Chondrocyte (in vitro differentiated cells): ENCODE measurements at places on chromosomes 2 and 18.

GRCh38 chr2:173929441-173929840 is 35.7 kb downstream of the SP3 start:
- no peaks in the 10 kb centered on the region for H3K27me3 ChIP-seq
- no peak overlapping the region for H3K27ac ChIP-seq
- peaks cover 19% of the 10 kb centered on the region for H3K4me1 ChIP-seq
- DNase-seq, result no peak

DNA sequence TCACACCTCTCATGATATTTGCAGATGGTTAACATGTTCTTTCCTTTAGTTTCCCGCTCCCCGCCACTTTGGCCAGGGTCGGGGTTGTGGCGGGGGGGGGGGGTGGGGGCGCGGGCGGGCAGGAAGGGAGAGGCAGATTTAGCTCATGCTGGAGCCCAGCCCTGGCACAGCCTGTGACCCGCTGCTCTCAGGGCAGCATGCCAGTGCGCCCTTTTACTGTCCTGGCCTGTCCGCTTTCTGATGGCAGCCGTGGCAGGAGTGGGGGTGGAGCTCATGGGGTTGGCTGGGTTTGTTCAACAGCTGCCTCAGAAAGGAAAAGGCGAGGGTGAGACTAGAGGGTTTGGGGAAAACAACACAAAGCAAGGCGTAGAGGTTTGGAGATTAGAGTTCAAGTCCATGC is 56.1 kb downstream of the TNP1 start:
- DNase-seq, result no peak
- peaks cover 17% of the 10 kb centered on the region for H3K4me1 ChIP-seq
- H3K27ac ChIP-seq, result no peak overlapping the region
- no peak overlapping the region for H3K4me3 ChIP-seq
- no peaks in the 10 kb centered on the region for H3K36me3 ChIP-seq

- peak; percentile 41 for DNase-seq
- H3K4me3 ChIP-seq, result no peak overlapping the region
- no peaks in the 10 kb centered on the region for H3K36me3 ChIP-seq
- H3K27me3 ChIP-seq, result peaks cover 34% of the 10 kb centered on the region
These were observed 70.2 kb downstream of the ADD2 start for GRCh38 chr2:70697603-70698383.

- no peaks in the 10 kb centered on the region for H3K36me3 ChIP-seq
- H3K4me3 ChIP-seq, result no peak overlapping the region
- DNase-seq, result no peak
These were observed 57.3 kb upstream of the ZDBF2 start for GRCh38 chr2:206217166-206217565.

GRCh38 chr18:55981712-55982475 is 393.9 kb upstream of the TCF4 start:
- no peaks in the 10 kb centered on the region for H3K27me3 ChIP-seq
- no peak overlapping the region for H3K4me3 ChIP-seq
- peaks cover 11% of the 10 kb centered on the region for H3K4me1 ChIP-seq
- no peak for DNase-seq
- no peak overlapping the region for H3K27ac ChIP-seq

- H3K4me3 ChIP-seq, result no peak overlapping the region
- no peaks in the 10 kb centered on the region for H3K27me3 ChIP-seq
- no peak overlapping the region for H3K27ac ChIP-seq
- H3K4me1 ChIP-seq, result peaks cover 10% of the 10 kb centered on the region
- no peak for DNase-seq
These were observed 15.0 kb upstream of the ACVR1 start for GRCh38 chr2:157890969-157891642.

DNA sequence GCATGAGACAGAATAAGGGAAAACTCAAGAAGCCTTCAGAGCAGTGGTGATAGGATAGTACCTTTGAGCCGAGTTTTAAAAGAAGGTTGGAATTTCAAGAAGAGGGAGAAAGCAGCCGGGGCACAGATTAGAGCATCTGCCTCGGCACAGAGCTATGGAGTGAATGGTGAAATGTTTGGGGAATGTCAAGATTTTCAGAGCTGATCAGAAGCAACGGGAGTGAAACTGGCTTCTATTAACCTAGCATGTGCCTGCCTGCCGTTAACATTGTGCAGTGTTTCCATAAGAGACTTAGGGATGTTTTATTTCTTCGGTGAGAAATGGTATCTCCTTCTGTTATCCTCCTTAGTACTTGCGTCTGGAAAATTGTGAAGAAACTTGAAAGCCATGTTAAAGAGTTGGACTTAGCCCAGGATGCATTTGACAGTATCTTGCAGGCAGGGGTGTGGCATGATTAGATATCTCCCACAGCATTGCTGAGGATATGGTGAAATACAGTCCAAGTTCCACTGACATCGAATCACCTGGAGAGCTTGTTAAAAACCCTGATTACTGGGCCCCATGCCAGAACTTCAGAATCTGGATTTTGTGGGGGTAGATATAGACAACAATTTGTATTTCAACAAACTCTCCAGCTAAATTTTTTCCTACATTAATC is 96.8 kb upstream of the PPP1CB start:
- no peaks in the 10 kb centered on the region for H3K27me3 ChIP-seq
- peak overlapping the region; percentile 60 for H3K27ac ChIP-seq
- DNase-seq, result no peak
- no peak overlapping the region for H3K4me3 ChIP-seq
- H3K36me3 ChIP-seq, result no peaks in the 10 kb centered on the region

- H3K27ac ChIP-seq, result no peak overlapping the region
- DNase-seq, result peak; percentile 40
- H3K4me3 ChIP-seq, result no peak overlapping the region
These were observed 21.1 kb downstream of the INPP5D start for GRCh38 chr2:233081232-233081730.

DNA sequence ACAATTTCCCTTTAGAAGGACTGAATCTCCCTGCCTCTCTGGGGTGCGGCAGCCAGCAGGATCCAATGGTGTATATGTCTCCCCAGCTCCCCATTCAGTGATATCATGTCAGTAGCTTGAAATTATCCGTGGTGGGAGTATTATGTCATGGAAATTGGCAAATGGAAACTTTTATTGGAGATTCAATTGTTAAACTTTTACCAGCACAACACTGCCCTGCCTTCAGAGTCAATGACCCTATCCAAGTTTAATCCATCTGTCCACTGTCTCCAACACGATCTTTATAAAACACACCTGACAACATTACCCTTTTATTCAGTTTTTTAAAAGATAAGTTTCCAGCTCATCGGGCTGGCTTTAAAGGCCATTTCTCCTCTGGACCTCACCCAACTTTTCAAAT is 5.0 kb upstream of the IL1RN start:
- no peak overlapping the region for H3K4me3 ChIP-seq
- no peak for DNase-seq
- H3K27me3 ChIP-seq, result peaks cover 52% of the 10 kb centered on the region
- no peaks in the 10 kb centered on the region for H3K4me1 ChIP-seq
- H3K27ac ChIP-seq, result no peak overlapping the region
- H3K36me3 ChIP-seq, result no peaks in the 10 kb centered on the region

DNA sequence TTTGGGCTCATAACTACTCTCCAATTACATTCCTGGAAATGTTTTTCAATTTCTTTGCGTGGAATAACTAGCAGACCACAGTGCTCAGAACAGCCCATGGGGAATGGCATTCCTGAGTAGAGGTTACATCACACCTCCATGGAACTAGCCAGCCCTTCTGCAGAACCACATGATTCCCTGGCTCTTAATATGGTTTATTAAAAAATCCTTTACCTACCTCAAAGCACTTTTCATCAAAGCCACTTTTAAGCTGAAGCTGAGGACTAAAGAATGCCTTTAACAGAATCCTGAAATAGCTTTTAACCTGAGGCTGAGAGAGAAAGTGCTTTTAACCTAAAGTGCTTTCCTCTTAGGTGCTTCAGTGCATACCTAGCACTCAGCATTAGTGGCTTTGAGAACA is 376.3 kb downstream of the ARHGAP15 start:
- no peaks in the 10 kb centered on the region for H3K36me3 ChIP-seq
- no peaks in the 10 kb centered on the region for H3K4me1 ChIP-seq
- H3K4me3 ChIP-seq, result no peak overlapping the region
- DNase-seq, result no peak

DNA sequence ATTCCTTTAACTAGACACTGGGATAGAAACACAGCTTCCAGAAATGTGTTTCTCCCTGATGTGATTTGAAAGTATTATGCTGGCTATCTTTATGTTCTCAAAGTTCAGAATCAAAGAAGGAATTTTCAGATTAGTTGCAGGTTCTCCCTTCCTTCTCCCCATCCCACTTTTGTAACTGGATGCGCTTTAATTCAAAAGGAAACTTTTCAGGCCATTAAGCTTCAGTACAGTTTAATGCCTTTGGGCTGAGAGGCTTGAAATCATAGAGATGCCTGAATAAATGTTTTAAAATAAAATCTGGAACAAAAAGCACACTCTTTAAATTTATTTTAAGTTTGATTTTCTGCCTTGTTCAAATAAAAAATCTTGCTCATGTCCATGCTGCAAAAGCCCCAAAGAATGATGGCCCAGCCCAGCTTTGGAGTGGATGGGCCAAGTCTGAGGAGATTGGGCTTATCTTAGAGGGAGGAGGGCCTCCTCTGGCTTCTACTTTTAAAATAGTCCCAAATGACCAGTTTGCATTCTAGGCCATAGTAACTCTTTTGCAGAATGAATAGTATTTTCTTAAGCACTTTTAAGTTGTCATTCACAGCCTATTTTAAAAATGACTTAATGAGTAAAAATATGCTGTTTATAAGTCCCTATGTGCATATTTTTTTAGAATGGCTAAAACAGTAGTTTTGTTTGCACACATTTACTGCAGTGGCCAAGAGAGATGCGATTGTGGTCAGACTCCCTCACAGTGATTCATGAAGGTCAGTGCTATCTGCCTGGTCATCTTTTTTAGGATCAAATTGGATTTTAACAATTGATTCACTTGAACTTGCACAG is 129.2 kb downstream of the MTX2 start:
- no peaks in the 10 kb centered on the region for H3K4me1 ChIP-seq
- no peaks in the 10 kb centered on the region for H3K36me3 ChIP-seq
- DNase-seq, result no peak
- H3K27ac ChIP-seq, result no peak overlapping the region
- peaks cover 17% of the 10 kb centered on the region for H3K27me3 ChIP-seq
- H3K4me3 ChIP-seq, result no peak overlapping the region

GRCh38 chr2:118168615-118169014 is 80.3 kb downstream of the INSIG2 start:
- H3K4me3 ChIP-seq, result no peak overlapping the region
- DNase-seq, result no peak
- peaks cover 2% of the 10 kb centered on the region for H3K27me3 ChIP-seq
- H3K27ac ChIP-seq, result no peak overlapping the region

GRCh38 chr2:234593636-234594035 is 96.8 kb upstream of the ARL4C start:
- H3K27ac ChIP-seq, result no peak overlapping the region
- H3K27me3 ChIP-seq, result no peaks in the 10 kb centered on the region
- H3K4me3 ChIP-seq, result no peak overlapping the region
- no peaks in the 10 kb centered on the region for H3K36me3 ChIP-seq

DNA sequence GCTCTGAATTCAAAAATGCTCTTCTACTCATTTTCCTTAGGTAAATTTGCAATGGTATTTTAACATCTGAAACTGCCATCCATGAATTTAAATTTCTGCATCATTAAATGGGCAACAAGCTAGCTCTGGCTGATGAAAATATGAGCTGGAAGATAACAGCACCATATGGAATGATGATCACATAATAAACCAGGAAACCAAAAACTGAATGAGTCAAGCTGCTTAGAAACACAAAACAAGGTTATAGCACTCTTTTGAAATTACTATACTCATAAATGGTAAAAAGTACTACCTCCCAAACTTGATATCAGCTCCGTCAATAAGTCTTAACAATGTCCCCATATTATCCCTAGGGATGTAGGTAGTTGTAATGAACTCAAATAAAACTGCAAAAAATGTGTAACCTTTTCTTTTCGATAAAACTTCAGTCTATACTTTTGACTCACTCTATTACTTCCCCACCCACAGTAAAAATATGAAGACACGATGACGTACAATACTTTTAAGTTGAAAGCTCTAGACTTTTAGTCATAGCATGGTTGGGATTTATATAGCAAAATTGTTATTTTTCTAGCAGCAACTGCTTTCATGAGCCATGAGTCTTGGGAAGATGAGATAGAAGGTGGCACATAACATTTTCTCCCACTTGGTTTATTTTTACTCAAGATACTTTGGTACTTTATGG is 396.7 kb downstream of the CDH2 start:
- no peaks in the 10 kb centered on the region for H3K27me3 ChIP-seq
- no peak overlapping the region for H3K27ac ChIP-seq
- no peak for DNase-seq
- H3K4me3 ChIP-seq, result no peak overlapping the region
- H3K4me1 ChIP-seq, result peaks cover 9% of the 10 kb centered on the region

DNA sequence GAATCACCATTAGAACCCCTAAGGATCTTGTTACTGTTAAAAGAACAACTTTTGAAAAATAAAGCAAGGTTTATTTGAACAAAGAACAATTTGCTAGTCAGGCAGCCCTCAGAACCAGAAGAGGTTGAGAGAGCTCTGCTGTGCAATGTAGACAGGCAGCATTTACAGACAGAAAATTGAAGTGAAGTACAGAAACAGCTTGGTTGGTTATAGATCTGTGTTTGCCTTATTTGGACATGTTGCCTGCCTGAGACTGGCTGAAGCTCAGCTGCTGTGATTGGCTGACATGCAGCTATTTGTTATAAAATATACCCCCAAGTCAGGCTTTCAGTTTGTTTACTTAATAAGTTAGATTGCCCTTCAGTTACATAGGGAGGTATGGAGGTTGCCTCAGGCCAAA is 12.5 kb downstream of the MSTN start:
- no peaks in the 10 kb centered on the region for H3K27me3 ChIP-seq
- H3K4me3 ChIP-seq, result no peak overlapping the region
- no peak for DNase-seq
- peaks cover 10% of the 10 kb centered on the region for H3K4me1 ChIP-seq

- H3K27me3 ChIP-seq, result no peaks in the 10 kb centered on the region
- H3K36me3 ChIP-seq, result no peaks in the 10 kb centered on the region
These were observed 4.4 kb downstream of the TEX44 start for GRCh38 chr2:231597014-231597611.

- no peaks in the 10 kb centered on the region for H3K36me3 ChIP-seq
- H3K4me1 ChIP-seq, result no peaks in the 10 kb centered on the region
- no peak for DNase-seq
- no peak overlapping the region for H3K27ac ChIP-seq
These were observed 157.7 kb downstream of the HNMT start for GRCh38 chr2:138121666-138122661.

GRCh38 chr2:240308111-240308651 is 127.3 kb upstream of the GPC1 start:
- no peaks in the 10 kb centered on the region for H3K4me1 ChIP-seq
- H3K4me3 ChIP-seq, result no peak overlapping the region
- H3K36me3 ChIP-seq, result no peaks in the 10 kb centered on the region
- H3K27ac ChIP-seq, result no peak overlapping the region
- DNase-seq, result peak; percentile 79
- H3K27me3 ChIP-seq, result no peaks in the 10 kb centered on the region
